ENCODE measurements at places on chromosomes 7 and 10.

- DNase-seq = no peak
Observed at GRCh38 chr10:58178811-58179210, 88.9 kb downstream of the IPMK start.

DNA sequence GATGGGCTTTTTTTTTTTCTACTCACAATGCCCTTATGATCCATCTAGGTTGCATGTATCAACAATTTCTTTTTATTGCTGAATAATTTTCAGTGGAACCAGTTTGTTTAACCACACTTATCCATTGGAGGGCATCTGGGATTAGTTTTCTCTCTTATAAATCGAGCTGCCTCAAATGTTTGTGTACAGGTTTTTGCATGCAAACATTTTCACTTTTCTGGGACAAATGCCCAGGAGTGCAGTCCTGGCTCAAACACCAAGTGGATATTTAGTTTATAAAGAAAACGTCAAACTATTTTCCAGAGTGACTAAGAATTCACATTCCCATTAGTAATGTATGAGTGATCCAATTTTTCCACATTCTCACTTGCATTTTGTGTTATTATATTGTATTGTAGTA is 313.4 kb downstream of the CXCL12 start:
- DNase-seq = peak; percentile 76

- DNase-seq = no peak
Observed at GRCh38 chr10:133528845-133529575, 1.8 kb downstream of the CYP2E1 start.

DNA sequence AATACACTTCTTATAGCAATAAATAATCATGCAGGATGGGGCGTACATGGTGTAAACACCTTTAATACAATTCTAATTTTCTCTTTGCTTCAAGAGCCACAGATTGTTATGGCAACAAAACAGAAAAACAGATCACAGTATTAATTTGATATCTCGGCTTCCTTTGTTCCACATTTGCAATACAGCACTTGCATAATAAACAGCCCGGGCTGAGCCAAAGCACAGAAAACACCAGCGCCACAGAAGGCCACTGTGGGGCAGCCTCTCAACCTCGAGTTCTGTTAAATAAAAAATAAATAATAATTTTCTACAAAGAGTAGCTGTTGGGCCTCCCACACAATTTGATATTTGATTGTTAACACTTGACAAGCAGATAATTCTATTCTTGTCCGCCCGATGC is 255.9 kb downstream of the USP6NL start:
- no peak for DNase-seq

GRCh38 chr10:76621886-76622620 is 1015.6 kb downstream of the KCNMA1 start:
- no peak for DNase-seq

- no peak for DNase-seq
Observed at GRCh38 chr10:60490013-60490412, 100.3 kb upstream of the ANK3 start.

GRCh38 chr7:47518827-47519226 is 63.1 kb downstream of the TNS3 start:
- no peak for DNase-seq

DNA sequence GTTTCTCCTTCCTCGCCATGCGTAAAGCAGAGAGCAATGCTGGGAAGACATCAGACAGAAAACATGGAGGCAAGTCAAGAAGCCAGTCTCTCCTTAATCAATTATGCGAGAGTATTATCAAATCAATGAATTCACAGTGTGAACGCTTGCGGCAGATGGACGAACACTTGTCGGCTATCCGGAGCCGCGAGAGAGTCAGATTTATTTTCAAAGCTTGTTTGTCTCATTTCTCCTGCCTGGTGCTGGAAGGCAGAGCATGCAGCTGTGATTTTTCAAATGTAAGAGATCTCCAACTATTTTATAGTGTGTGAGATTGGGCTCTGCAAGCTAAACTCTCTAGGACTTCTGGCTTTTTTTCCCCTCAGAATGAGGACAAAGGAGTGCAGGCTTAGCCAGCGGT is 252.3 kb downstream of the SNX10 start:
- no peak for DNase-seq

DNA sequence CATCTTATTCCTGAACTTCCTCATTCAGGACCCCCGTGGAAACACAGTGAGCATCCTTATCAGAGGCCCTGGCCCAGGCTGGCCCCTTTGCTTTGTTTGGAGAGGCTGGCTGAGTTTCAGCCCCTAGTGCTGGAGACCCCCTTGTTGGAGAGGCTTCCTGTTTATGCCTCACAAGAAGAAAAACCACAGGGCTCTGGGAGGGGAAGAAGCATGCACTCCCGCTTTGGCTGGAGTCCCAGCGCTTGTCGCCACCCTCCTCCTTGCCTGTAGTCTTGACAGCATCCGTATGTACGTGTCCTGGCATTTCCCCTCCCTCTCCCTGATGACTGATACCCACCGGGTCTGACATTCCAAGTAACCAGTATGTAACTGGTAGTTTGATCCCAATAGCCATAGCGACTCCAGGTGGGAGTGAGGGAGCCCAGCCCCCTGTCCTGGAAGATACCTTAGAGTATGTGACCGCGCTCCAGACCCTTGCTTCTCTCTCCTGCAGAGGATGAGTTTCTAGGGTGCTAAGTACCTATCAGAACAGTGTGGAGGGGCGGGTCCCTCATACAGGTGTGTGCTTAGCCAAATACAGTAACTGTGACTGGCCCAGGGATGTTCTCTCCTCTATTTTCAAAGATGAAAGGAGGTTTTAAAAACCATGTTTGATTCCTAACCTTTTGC is 6.9 kb upstream of the ATP6V0E2 start:
- DNase-seq = no peak

DNA sequence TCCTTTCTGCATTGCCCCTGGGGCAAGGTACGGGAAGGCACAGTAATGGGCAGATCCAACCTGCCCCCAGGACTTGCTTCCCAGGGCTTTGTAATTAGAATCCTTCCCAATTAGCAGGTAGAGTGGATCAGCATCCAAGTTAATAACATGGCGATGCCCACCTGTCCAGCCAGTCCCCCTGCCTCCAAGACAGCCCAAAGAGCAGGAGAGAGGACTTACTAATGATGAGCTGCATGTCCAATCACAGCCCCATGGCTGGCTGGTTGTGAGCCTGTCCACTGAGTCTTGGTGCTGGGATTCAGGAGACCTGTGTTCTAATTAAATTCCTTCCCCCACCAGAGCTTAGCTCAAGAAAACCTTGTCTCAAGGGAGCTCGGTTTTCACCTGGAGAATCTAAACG is 49.0 kb downstream of the RPS24 start:
- no peak for DNase-seq

GRCh38 chr10:46309511-46310142 is 22.8 kb downstream of the ANTXRL start:
- no peak for DNase-seq

DNA sequence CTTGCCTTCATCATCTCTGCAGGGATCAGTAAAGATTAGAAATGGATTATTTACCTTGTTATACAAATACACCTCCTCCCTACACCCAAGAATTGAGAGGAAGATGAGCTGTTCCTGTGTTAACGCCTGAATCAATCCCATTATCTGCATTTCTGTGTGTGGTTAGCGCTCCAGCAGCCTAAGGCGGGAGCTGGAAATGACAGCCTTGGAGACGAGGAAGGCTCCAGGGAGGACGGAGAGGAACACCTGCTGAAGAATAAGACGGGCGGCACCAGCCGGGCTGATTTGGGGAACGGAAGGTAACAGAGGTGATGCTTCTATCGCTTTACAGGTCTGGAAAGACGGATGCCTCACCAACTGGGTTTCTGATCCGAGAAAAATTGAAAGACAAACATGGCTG is 34.2 kb upstream of the DDC start:
- DNase-seq = no peak

GRCh38 chr10:79098596-79099015 is 29.8 kb downstream of the ZMIZ1 start:
- DNase-seq = no peak

DNA sequence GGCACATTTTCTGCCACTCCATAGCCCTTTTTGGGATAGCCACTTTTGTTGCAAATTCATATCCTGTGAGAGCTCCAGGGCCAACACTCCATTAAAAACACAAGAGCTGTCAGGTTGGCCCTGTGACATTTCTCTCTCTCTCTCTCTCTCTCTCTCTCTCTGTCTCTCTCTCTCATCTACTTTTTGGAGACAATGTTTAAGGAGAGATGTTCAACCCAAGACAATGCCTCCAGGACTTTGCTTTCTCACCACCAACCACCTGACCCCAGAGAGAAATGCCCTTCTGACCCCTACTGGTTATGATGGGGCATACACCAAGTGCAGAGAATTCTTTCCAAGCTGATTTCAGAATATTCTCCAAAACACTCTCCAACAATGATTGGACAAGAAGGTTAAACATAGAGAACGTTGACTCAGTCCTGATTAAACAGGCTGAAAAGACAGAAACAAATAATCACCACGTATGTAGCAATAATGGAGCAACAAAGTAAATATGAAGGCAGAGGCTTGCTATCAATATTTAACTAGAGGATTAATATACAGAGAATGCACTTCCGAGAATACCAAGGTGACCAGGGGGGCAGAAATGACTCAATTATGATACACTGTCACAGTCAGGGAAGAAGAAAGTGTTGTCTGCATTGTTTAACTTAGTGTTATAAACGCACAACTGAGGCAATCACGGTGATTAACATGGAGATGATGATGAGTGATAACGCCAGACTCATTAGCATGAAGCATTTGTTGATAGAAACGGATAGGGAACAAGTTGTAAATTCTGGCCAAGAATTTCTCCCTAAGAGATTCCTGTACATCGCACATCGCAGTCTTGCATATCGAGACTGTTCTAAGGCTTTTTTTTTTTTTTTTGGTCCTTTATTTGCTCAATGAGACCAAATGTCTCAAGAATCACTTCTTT is 178.5 kb downstream of the NRP1 start:
- no peak for DNase-seq

DNA sequence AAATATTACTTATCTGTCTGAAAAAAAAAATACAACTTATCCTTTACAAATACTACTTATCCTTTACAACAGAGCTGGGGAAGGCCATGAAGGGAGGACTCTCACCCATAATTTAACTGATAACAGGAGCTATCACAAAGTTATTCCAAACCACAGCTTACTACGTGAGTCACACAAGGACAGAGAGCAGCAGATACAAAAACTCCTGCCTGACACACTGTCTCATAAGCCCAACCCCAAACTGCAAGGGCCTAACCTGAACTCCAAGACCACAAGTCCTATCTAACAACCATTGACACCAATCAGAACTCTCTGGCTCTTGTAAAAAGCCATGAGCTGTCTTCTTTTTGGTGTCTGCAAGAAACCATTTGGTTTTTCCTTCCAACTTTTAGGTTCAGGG is 28.5 kb upstream of the CXCL12 start:
- DNase-seq = no peak

GRCh38 chr10:70374775-70375614 is 7.4 kb downstream of the LRRC20 start:
- no peak for DNase-seq

DNA sequence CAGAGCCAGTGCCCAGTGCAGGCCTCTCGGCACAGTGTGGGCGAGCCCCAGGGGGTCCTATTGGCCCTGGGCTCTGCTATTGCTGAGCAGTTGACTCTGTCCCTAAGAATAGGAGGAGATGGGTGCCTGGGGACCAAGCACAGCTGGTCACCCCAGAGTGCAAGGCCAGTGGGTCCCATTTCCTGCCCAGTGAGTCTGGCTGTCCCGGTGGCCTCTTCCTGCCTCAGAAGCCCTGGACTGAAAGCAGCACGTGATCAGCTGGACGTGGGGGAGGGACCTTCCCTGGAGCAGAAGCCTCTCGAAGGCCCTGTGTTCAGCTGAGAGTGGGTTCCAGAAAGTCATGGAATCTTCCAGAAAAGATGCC is 42.0 kb downstream of the PWWP2B start:
- no peak for DNase-seq

GRCh38 chr7:93231259-93231658 is 907 bp upstream of the VPS50 start:
- DNase-seq = no peak

DNA sequence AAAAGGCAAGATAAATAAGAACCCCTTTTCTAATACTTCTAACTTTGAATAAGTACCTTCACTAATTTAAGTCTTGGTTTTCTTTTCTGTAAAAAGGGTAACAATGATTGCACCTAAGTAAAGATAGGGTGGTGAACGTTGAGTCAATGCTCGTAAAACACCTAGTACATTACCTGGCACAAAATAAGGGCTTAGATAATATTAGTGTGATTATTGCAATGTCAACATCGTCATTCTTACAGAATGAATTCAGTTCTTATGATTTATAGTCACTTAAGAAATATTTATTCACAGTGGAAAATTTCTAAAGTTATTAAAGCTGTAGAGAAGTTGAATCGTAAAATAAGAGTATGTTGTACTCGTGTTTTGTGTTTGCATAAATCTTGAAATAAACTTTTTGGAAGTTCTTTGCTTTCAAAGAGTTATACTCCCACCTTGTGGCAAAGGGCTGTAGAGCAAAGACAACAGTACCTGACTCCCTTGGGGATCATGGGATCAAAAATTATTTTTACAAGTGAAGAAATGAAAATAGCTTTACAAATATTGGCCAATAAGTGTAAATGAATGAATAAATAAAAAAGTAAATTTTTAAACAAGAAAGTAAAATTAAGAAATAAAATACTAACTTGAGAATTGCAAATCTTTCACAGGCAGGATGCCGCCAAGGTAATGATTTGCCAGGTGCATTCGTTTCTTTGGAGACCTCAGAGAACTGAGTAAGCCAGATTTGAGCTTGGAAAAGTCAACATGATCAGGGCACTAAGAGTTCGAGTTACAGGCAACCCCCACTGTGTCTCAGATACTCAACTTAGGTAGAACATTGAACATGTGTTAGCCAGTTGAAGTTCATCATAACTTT is 285.8 kb upstream of the CACNA2D1 start:
- DNase-seq = no peak

DNA sequence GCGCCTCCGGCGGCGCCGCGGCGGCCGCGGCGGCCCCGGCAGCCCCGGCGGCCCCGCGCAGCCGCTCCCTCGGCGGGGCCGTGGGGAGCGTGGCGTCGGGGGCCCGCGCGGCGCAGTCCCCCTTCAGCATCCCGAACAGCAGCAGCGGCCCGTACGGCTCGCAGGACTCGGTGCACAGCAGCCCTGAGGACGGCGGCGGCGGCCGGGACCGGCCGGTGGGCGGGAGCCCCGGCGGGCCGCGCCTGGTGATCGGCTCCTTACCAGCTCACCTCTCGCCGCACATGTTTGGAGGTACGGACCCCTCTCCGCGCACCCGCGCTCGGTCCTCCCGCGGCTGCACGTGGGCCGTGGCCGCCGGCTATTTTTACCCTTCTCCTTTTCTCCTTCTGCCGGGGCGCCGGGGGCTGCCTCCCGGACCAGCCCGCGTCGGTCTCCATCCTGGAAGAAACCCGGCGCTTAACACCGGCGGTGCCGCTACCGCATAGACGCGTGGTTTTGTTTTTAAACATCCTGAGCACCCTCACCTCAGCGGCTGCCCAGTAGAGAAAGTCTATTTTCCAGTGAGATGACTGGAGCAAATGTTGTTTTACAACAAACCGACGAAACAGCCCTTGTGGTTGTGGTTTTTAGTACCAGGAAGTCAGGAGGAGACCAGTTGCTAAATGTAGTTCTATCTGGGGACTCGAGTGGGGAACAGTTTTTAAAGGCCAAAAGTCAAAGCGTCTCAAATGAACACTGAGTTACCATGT is 1.3 kb downstream of the ZNRF2 start:
- no peak for DNase-seq

- no peak for DNase-seq
Observed at GRCh38 chr10:122845783-122846332, at the start of gene CUZD1. Gene CUZD1, minus strand, starts transcription at chr10:122845857. Its CDS starts 14 bp downstream, at chr10:122845843.

GRCh38 chr10:62980687-62981086 is 152.4 kb upstream of the NRBF2 start:
- no peak for DNase-seq

Measured in forelimb muscle (tissue), 1 donor.